ENCODE measurements at places on chromosomes 1 and 21.

DNA sequence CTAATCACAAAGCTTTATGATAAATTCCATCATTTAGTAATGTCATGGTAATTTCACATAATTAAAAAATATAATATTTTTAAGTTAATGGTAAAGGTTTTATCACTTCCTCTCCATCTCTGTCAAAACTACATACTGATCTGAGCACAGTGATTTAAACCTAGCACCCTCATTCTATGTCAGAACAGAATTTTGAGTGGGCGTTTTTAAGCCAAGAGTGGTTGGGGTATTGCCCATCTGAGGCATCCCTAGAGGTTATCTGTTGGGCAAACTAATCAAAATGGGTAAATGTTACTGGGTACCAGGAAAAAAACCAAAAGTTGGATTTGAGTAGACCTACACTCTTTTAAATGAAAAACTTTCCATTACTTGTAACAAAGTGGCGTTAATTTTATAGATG lies 100.7 kb upstream of the GFI1 start:
- no peak for DNase-seq

- DNase-seq: no peak
Observed at GRCh38 chr1:109065137-109065536, 10.7 kb downstream of the TAF13 start.

GRCh38 chr21:39580744-39581143 lies 32.0 kb upstream of the B3GALT5 start:
- no peak for DNase-seq

GRCh38 chr1:68232289-68233148 lies at the start of gene WLS:
Gene WLS, minus strand, starts transcription at chr1:68232523. Its CDS starts 224 bp downstream, at chr1:68232299.
- DNase-seq: no peak

DNA sequence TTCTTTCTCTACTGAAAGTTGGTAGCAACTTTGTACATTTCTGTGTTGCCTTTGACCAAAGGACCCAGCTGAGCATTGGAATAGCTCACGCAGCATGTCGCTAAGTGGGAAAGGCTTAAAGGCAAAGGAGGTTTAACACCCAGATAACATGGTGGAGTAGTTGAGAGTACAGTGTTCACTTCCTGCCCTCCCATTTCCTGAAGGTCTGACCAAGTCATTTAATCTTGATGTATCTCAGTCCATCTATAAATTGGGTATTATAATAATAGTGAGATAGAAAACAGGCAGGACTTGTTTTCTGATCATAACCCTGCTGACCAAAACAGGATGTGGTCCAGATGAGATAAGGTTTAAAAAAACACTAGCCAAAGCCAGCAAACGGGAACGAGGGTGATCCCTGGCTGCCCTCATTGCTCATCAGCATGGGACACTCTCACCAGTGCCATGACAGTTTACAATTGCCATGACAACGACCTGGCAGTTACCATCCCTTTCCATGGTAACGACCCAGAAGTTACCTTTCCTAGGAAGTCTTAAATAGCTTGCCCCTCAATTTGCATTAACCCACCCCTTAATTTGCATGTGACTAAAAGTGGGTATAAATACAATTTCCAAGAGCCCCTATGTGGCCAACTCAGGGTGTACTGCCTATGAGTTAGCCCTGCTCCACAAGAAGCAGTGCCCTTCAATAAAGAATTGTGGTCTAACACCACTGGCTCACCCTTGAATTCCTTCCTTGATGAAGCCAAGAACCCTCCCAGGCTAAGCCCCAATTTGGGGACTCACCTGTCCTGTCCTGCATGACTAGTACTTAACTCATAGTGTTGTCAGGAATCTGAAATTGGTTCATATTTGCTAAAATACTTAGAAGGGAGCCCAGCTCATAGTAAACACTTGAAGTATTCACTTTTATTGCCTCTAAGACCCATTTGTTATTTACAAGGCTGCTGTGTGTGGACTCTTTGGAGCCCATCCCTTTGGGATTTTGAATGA lies 28.4 kb upstream of the FHAD1 start:
- DNase-seq: peak; percentile 53

DNA sequence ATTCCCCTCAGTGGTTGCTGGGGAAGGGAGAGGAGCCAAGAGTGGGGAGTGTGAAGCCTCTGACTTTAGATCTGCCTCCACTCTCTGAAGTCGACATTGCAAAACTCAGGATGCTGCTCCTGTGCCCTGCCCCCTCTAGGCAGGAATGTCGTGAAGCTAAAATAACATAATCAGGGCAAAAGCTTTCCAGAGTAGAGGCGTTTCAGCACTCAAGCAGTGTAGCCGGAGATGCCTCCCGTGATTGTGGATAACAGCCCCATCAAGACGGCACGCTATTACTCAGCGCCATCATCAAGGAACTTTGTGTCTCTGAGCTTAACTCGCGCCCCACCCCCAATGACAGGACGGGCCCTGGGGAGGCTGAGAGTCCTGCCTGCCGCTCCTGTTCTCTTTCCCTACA lies 60.0 kb downstream of the FBXO2 start:
- no peak for DNase-seq

DNA sequence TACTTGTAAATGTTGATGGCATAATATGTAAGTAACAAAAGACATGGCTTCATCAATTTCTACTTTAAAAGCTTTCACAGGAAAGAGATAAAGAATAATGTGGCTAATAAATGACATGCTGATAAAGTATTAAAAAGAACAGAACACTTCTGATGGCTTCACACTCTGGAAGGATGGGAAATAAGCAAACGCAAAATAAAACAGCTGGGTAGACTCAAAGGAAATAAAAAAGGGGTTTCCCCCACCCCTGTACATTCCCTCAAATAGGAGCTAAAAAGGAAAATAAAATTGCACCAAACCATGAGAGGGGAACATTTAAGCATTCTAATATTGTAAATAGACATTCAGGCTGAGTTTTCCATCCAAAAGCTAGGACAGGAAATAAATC lies 27.0 kb upstream of the DYRK1A start:
- no peak for DNase-seq

- DNase-seq: no peak
Observed at GRCh38 chr1:235063068-235063765, 65.4 kb downstream of the TOMM20 start.

DNA sequence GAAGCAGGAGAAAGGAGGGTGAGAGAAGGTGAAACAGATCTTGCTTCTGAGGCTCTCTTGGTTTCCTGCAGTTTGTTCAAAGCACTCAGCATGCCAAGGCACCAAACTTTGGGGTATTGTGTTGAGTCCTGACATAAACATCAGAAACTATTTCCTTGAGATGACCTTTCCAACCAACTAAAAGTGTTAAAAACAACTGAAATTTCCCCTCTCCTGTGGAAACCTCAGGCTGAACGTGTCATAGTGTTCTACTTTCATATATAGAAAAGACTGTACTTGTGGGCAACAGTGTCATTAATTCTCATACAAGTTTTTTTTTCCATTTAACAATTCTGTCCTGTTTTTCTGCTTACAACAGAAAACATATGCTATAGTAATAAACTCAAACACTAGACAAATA lies 6.3 kb upstream of the LYST start:
- DNase-seq: no peak

DNA sequence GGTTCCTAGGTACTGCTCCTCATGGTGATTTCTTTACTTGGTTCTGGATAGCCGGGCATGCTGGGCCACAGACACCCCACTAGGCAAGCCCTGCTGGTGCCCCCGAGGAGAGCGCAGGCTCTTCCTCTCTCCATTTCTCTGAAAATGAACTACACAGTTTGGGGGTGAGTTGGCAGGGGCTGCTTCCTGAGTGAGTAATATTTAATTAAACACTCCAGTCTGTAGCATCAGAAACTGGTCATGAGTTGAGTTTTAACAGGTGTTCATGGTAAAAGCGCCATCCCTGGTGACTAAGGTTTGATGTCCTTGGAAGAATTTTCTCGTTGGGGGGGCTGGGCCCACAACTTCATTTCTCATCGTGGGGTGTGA lies 1.7 kb downstream of the SPSB1 start:
- DNase-seq: peak; percentile 68

DNA sequence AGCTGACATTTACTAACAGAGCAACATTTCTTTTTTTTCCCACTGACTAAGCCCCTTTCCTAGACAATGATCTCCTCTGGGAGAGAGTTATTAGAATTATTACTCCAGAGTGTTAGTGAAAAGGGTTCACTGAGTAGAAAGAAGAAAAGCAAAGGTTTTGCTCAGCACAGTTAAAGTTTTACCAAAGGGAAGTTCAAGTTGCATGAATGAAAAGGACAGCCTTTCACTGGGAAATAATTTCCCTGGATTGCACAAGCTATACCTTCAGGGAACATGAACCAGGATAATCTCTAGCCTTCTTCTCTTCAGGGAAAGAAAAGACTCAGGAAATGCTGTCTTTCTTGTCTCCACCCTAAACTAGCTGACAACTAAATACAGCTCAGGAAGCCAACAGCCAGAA lies 71.4 kb upstream of the ESRRG start:
- no peak for DNase-seq

- no peak for DNase-seq
Observed at GRCh38 chr1:67211589-67212563, 45.6 kb downstream of the IL23R start.

- no peak for DNase-seq
Observed at GRCh38 chr21:21713651-21714180, 715.5 kb downstream of the NCAM2 start.

DNA sequence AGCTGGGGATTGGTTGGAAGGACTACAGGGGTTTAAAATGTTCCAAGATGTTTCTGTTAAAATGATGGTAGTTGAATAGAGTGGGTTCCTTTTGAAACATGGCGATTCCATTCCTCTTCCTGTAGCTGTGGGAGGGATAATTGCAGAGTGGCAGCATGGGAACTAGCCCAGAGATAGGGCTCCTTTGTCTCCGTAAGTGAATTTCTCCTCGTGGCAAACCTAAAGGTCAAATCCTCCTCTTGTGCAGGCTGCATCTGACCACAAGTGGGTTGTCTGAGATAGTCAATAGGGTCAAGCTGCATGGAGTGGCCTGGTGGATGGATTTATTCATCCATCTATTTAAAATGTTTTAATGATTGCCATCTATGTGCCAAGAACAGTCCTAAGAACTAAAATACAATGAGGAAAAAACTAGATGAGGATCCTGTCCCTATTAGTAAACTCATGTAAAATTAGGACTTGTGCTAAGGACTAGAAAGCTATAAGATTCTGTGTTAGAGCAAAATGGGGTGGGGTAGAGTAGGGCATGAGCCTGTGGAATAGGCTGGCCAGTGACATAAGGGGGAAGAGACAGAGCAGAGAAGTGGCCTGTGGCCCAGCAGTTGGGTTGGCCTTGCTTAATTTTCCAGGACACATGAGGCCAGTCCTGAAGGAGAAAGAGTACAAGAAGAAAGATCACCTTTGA lies 89.1 kb upstream of the IVNS1ABP start:
- DNase-seq: no peak

DNA sequence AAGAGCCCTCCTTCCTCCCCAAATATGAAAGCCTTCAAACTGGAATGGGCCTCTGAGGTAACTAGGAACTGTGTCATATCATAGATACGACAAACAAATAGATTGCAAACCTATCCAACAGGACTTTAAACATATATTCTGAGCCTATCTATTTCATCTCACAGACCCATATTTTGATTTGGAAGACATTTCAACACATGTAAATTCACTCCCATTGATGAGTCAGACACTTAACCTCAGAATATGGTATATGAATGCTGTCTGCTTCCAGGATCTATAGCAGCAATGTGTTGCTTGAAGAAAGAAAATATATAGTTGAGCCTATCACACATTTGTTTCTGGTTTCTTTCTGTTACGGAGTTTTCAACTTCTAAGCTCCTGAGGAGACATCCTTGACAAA lies 221.9 kb upstream of the SAMSN1 start:
- DNase-seq: no peak

- DNase-seq: no peak
Observed at GRCh38 chr1:235998812-235999211, 66.1 kb downstream of the NID1 start.
